Inflammatory macrophage treated with lipopolysaccharide for 4 hours (primary cell): ENCODE measurements at places on chromosomes 16 and 17.

DNA sequence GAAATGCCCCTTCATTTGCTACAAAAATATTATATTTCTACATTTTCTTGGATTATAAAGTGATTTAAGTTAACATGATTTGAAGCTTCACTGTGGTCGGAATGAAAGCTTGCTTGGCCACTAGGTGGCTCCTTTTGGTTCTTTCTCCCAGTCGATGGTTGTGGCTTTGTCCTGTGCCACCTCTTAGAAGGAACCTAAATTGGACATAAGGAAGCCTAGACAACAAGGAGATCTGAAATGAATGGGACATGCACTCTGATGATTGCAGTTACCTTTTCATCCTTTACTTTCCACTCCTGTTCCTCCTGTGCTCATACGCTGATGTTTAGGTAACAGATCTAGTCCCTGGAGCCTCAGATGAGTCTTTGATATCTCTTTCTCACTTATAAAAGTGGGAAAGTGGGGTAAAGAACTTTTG is 39.2 kb downstream of the FTO start:
- peak; percentile 7 for DNase-seq

DNA sequence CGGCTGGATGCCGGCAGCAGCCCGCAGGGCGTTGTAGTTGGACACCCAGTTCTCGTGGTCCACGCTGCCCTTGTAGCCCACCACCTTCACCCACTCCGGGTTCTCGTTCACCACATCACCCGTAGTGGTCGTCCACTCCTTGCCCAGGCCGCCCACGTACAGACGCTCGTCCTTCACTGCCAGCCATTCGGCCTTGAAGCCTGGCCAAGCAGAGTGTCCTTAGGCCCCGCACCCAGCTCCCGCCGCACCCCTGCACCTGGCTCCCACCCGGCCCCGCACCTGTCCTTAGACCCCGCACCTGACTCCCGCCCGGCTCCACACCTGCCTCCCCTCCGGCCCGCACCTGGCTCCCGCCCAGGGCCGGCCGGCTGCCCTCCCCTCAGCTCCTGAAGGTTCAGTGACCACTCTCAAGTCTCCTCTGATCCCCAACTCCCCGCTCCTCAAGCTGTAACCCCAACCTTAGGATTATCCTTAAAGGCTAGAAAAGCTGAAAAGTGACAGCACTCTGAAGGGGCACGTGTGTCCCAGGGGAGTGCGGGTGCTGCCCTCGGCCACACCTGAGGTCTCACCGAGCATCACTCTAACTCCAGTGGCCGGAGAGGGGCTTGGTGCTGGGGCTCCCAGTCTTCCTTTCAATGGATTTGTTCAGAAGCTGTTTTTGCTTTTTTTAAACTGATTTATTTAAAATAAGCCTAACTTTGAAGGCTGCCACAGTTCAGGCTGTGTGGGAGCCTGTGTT is 14.4 kb downstream of the CANT1 start:
- no peak for DNase-seq

- DNase-seq, result no peak
Observed at GRCh38 chr17:73747221-73748002, 103.2 kb upstream of the SDK2 start.

DNA sequence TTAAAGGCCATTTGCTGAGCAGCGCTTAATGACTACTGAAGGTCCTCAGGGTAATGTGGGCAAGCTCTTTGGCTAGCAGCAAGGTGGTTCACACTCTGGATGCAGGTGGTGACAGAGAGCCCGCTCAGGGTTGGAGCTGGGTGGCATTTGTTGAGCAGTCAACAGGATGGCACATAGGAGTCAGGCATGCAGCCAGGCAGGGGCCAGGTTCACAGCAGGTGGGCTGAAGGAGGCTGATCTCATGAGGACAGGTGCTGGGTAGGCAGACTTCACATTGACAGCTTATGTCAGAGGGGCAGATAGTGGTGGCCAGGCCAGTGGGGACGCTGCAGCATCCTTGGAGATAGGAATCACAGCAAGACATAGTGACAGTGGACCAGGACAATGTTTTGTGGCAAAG is 4.5 kb downstream of the KRTAP3-1 start:
- DNase-seq, result no peak

DNA sequence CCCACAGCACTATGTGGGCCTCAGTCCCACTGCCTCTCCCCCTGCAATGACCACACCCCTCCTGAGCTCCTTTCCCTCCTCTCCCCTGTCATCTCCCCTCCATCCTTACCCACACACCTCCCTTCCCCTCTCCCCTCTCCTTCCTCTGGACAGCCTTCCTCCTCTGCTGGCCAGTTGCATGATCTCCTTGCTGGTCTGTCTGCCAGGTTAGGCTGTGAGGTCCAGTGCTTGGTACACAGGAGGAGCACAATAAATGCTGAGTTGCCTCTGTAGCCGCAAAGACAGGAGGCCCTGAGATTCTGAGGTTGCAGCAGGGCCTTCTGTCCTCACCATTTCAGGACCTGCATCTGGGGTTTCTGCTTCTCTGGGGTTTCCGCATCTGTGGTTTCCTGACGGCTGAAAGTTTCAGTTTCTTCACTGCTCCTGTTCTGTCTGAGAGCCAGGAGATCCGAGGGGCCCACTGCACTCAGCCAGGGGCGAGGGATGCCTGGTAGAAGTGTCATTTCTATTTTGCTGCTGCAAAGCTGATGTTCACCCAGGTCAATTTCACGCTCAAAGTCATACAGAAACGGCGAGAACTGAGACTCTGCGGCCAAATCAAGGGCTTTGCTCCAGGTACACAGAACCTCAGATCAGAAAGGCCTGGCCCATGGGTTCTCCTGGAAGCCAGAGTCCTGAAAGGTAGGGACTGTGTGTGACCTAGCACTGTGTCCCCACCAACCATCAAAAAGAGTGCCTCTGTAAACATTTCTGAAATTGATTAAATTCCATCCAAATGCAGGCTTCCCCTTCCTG is 4.6 kb upstream of the SLC12A3 start:
- peak; percentile 36 for DNase-seq

- DNase-seq, result peak; percentile 41
Observed at GRCh38 chr17:63082952-63083351, 116.9 kb downstream of the TANC2 start.

GRCh38 chr16:49640581-49640980 is 215.3 kb downstream of the ZNF423 start:
- DNase-seq, result no peak

GRCh38 chr16:12262454-12263180 is 286.1 kb downstream of the SNX29 start:
- no peak for DNase-seq

DNA sequence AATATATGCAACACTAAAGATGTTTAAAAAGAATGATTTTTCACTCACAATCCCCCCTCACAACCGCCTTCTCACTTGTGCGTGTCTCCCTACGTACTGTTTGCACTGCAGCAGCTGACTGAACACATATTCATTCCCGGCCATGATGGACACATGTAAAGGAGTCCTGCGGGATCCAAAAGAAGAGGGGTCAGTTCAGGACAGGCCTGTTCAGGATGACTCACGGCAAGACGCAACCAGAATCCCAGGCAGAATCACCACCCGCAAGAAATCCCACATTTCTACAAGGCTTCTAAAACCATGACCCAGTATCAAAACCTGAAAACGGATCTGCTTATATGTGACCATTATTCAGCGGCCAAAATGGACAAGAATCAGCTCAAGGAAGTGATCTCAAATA is 52.3 kb downstream of the CYB5D2 start:
- DNase-seq, result no peak

- DNase-seq, result peak; percentile 53
Observed at GRCh38 chr17:29111816-29112499, 68.2 kb downstream of the MYO18A start.

DNA sequence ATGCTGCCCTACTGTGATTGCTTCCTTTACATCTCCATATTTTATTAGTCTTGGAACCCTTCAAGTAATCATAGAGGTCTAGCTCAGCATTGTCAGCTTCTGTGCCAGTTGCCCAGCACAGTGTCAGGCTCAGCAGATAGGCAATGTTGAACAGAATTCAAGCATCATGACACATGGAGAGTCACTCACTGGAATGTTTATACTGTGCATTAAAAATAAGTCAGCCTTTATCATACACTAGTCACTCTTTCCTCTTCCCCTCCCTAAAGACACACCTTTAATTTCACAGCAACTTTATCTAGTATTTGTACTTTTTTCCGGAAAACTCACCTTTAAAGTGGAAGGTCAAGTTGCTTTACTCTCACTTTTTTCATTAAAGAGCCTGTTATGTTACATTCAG is 253.8 kb upstream of the CDH11 start:
- DNase-seq, result no peak

DNA sequence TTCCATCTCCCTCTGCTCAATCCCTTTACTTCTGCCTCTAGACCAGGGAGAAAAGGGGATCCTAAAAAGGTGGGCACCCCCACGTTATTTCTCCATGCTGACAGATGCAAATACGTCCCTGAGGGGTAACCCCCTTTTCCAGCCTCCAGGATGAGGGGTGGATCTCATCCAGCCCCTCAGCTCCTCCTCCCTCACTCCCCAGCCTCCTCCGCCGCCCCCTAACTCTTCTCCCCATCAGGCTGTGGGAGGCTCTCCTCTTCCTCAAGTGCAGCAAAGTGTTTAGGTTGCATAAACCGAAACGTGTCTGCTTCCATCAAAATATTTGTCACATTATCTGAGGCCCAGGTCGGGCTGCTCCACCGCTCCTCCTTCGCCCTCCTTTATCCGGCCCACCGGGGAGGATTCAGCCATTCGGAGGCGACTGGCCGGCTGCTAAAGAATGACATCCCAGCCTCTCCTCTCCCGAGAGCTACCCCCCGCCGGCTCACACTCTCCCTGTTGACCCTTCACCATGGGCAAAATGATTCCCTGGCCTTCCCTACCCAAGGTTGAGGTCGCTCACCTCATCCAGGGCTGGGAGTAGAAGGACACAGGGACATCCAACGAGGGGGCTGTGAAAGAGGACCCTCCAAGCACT is 1.2 kb upstream of the C1QL1 start:
- no peak for DNase-seq

DNA sequence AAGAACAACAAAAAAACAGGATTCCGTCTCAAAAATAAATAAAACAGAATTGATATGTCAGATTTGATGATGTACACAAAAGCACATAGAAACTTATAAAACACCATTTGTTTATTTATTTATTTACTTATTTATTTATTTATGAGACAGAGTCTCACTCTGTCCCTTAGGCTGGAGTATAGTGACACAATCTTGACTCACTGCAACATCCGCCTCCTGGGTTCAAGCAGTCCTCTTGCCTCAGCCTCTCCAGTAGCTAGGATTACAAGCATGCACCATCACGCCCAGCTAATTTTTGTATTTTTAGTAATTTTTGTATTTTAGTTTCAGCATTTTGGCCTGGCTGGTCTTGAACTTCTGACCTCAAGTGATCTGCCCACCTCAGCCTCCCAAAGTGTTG is 21.4 kb downstream of the BCAS3 start:
- no peak for DNase-seq

DNA sequence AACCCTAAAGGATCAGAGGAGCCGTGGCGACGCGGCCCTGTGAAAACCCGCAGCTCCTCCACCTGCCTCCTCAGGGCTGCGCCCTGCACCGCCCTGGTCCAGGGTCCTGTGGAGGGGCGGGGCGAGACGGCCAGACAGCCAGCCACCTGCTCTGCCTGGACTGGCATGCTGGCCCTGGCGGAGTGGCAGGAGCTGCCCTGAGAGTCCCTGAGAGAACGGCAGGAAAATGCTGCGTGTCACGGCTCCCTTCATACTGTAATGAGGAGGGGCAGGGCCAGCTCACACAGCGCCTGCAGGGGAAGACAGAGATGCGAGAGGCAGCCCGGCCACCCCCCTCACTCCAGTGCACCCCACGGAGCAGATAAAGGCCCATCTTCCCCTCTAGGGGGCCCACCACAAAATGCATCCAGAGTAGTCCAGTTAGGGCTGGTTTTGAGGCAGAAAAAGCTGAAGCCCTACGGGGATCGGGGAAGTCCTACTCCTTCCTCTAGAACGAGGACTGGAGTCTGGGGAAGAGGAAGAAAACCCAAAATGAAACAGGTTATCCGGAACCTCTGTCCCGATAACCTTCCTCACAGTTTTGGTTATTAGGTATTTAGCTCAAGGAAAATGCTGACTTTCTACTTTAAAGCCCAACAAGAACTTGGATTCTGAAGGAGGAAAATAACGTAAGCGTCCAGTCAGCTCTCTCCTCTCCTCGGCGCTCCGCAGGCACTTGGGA is 97.6 kb upstream of the DNAH17 start:
- DNase-seq, result no peak

DNA sequence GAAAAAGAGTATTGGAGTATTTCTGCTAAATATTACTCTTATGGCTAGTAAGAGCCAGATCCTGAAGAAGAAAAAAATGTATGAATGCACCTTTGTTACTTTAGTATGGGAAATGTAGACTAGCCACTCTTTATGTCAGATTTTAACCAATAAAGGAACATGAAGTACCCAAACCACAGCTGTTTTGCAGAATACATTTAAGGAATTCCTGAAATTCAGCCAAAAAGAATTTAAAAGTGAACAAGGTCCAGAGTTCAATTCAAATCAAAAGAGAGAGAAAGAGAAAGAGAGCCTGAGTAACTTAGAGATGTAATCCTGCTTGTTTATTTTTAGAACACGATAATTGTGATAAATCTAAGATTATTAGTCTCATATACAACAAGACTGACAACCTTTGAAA is 1.2 kb downstream of the KCNJ16 start:
- no peak for DNase-seq

DNA sequence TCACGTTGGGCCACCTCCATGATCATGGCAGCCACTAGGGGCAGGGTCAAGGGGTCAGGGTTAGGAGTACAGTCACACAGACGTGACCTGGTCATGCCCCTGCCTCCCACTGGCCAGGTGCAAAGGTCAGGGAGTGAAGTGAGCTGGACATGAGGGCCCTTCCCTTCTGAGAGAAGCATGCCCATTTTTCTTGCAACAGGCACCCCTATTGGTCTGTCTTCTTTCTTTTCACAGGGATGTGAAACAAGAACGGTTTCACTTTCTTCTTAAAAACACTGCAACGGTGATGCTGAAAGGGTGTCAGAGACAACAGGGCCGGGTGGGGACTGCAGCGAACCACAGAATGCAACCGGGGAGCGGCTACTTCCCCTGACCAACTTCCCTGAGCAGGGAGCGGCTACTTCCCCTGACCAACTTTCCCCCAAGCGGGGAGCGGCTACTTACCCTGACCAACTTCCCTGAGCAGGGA is 52.1 kb upstream of the DOC2B start:
- peak; percentile 97 for DNase-seq

DNA sequence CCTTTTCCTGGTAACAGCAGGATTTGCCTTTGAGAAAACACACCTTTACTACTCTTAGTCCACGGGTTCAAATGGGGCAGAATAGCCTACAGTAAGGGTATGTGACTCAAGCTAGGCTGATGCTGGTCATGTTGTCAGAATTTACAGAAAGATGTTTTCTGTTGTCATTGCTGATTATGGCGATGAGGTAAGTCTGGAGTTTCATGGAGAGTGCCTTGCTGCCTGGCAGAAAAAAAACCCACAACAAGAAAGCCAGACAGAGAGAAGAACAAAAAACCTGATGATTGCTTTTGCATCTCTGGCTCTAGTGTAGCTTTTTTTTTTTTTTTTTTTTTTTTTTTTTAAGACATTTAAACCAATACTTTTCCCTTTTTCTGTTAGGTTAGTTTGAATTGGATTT is 47.9 kb downstream of the SLC6A4 start:
- peak; percentile 30 for DNase-seq

GRCh38 chr16:73152386-73153125 is 104.6 kb upstream of the ZFHX3 start:
- DNase-seq, result no peak
